ENCODE measurements at places on chromosomes 5 and 9.

DNA sequence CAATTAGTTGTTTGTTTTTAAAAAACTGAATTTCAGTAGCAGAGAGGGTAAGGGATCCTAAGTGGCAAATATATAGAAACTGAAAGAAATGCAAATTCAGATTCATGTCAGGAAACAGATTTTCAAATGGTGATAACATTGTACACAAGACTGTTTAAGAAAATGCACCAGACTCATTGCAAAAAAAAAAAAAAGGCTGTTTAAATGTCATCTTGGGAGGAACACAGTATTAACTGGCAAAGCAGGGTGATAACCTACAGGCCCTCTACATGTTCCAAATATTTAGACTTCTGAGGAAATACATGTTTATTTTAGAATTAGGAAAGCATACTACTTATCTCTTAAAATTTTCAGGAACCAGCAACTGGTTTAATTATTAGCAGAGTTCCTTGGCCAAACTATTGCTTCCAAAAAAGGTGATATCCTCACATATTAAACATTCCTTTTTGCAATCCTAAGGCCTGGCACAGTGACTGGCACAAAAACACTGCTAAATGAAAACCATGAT, 114.5 kb downstream of the TSSK1B start:
- DNase-seq = no peak

GRCh38 chr5:12885018-12885417, 980.8 kb upstream of the CTNND2 start:
- no peak for DNase-seq

- no peak for DNase-seq
These were observed 138.9 kb downstream of the WDR41 start for GRCh38 chr5:77353251-77353650.

DNA sequence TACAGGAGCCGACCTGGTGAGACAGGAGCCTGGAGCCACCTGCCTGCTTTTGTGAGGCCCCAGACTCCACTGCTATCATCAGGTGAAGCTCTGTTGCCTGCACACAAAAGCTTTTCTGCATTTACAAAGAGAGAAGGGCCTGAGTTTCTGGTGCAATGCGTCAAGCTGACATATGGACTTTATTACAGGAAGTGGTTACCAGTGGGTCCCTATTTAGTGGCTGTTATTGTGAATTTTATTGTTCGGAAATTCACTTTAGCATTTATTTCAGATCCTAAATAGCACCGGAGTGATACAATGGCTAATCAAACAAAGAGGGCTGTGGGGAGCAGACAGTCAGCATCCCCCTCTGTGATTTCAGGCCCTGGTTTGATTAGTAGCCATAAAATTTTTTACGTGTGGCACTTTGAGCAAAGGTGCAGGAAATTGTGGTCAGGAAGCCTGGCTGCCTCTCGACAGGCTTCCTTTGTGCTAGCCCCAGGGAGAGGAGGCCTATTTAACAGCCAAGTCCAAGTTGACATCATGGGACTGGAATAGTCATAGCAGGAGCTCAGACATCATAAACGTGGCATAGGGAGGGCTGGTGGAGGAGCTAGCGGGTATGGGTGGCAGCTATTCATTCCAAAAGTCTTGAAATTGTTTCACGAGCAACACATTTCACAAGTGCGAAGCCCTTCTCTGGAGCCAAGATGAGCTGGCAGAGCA, 8.4 kb downstream of the TGFBI start:
- DNase-seq = peak; percentile 57

DNA sequence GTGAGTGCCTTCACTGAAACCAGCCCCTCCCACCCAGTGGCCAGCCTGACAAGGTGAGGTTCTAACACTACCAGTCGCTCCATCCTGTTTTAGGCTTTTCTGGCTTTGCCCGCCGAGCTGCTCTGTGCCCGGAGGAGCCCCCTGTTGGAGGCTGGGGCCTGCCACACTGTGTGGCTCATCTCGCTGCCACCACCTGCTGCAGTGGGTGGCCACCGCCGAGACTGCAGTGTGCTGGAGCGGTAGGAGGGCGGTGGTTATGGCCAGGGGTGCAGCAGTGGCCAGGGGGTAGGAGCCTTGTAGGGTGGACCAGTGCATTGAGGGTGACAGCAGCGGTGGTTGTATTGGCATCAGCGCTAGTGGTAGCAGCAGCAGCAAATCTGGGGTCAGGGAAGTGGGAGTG, 74.7 kb upstream of the PCAT7 start:
- no peak for DNase-seq

GRCh38 chr5:93577854-93578812, 2.9 kb downstream of the NR2F1-AS1 start:
- DNase-seq = no peak

GRCh38 chr9:100354121-100354800, 1.5 kb upstream of the TEX10 start:
- no peak for DNase-seq

DNA sequence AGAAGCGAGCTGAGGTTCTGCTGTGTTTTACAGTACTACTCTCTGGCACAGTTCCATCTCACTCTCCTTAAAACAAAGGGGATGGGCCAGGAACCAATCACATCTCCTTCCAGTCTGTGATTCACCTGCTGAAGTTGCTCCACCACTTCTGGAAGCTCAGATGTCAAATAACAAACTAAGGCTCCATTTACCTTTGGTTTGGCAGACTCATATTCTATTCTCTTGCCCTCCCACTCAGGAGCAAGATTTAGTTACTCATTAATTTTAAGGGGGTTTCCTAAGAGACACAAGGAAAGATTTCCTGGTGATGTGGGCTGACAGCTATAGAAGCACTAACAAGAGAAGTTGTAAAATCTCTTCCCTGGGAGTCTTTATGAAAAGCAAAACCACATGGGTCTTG, 37.8 kb upstream of the KIF2A start:
- DNase-seq = no peak

GRCh38 chr5:157917899-157918809, 59.2 kb upstream of the CLINT1 start:
- peak; percentile 41 for DNase-seq

GRCh38 chr5:134874831-134875655, 872 bp downstream of the TXNDC15 start:
- DNase-seq = peak; percentile 30

GRCh38 chr5:12669326-12669725, 765.1 kb upstream of the CTNND2 start:
- no peak for DNase-seq

DNA sequence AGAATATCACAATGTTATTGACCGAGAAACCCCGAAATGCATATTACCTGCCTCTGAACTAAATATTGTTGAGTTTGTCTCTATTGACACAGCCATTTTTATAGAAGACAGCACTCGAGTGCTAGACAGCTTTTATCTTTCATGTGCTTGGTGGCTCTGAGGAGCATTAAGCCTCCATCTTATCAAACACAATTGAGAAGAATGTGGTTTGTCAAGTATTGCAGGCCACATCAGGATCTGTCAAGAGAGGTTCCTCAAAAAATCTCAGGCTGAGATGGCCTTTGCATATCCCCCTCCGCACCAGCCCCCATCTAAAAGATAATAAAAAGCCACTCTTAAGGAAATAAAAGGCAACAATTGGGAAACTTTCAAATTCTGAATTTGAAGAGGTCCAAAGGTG, 284.8 kb downstream of the DENND1A start:
- no peak for DNase-seq

All from CD4-positive, alpha-beta T cell treated with Interferon alpha-2 for 1 hour (primary cell).